ENCODE measurements at places on chromosomes 1 and 21. TPM values are rescaled to one million over a fixed set of nuclear protein-coding genes. Genes with fewer than 3 reads are reported as not detected.

The LCE1A gene
- total RNA-seq = not detected

The SPRR4 gene
- not detected for total RNA-seq

- no peak for DNase-seq
These were observed 108.4 kb downstream of the CNIH3 start for GRCh38 chr1:224724566-224724965.

DNA sequence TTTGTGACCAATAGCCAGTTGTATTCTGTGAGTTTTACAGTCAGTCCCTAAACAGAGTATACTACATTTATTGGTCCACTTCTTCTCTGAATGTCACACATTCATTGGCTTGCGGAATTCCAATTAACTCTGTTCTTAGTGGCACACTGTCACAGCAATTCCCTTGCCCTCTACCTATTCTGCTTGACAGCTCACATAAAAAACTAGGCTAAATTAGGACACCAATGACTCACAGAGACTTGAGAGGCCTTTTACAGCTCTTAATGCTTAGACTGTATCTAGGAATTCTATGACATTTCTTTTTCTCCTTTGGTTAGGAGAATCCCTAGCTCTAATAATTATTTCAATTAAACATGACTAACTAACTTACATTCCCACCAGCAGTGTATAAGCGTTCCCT, 104.1 kb downstream of the NEGR1 start:
- no peak for DNase-seq

DNA sequence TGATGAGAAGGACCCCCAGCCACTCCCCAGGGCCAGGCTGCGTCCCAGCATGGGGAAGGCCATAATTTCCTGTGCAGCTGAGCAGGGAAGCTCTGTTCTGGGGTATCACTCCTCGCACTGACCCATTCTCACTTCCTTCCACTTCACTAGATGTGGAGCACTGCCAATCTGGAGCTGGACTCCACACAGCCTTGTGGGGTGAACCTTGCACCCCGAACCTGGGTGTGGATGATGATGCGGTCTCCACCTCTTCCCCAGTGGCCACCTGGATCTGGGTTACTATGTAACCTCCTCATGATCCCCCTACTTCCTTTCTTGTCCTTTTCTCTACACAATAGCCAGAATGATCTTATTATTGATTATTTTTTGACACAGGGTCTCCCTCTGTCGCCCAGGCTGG, 36.7 kb downstream of the CTNNBIP1 start:
- no peak for DNase-seq

DNA sequence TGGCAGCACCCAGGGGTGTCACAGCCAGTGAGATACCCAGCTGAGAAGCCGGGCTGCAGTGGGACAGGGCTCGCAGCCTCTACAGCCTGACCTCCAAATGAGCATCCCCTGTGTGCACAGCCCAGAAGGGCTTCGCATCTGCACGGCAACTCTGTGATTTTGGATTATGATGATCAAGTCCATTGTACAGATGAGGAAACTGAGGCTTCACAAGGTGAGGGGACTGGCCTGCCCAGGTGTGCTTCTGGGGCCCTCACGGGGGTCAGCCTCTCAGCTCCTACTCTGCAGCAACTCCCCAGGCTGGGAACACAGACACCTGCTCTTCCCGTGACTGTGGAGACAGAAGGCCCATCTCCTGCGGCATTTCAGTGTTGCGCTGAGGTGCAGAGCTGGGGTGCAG, 8.8 kb upstream of the HES5 start:
- DNase-seq = no peak

All from left cardiac atrium (tissue), 4 donors.